ENCODE measurements at places on chromosomes 3 and 15.

DNA sequence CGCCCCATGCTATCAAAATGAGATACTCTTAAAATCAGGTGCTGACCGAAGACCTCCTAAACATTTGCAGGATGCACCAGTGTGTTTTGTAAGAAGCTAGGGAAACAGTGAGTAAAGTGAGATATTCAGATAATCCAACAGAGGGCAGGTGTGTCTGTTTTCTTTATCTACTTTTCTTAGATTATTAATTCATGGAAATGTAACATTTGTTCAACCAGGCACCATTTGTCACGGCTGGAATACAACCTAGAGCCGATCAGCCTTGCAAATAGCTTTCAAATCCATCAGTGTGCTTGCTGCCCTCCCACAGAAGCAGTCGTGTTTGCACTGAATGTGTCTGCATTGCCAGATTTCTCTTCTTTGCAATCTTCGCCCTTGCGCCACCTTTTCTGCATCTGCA, 201.9 kb upstream of the CHRM5 start:
- no peak for DNase-seq

DNA sequence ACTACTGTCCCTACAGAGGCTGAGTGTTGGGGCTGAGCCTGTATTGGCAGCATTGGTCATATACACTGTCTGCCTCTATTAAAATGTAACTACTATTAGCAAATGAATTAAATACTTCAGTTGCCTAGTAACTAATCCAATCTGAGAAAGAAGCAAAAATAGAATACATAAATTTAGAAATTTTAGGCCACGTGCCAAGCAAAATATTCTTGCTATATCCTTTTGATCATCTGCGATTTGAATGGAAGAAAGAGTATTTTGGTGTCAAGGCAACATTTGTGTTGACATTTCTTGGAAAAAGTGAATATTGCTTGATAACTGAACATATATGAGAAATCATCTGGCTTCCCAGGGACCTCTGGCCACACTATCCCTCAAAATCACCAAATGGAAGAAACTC, 148.2 kb upstream of the TOPAZ1 start:
- DNase-seq = no peak

DNA sequence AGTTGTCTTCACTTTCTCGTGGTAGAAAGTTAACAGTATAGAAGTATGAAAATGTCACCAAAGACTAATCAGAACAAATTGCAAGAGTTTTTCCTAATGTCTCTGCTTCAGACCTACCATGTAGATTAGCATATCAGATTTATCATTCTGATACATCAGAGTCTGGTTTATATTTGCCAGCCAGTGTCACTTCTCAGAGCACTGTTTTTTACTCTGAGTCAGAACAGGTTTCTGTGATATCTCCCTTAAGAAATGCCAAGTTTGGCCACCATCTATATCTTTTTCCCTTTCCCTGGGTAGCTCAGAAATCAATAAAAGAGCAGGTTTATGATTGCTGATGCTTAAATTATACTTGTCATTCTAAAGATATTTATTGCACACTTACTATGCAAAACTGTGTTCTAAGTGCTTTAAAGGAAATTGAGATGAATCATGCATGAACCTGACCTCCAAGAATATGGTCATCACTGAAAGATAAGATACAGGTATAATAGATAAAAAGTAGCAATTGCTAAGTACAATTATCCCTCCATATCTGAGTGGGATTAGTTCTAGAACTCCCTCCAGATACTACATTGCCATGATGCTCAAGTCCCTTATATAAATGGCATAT, 672.7 kb upstream of the NAALADL2 start:
- DNase-seq = no peak

- DNase-seq = no peak
Observed at GRCh38 chr15:80785335-80785734, 6.2 kb downstream of the CEMIP start.
